Omental fat pad (tissue), 4 donors: ENCODE measurements at places on chromosomes 16 and 17.

DNA sequence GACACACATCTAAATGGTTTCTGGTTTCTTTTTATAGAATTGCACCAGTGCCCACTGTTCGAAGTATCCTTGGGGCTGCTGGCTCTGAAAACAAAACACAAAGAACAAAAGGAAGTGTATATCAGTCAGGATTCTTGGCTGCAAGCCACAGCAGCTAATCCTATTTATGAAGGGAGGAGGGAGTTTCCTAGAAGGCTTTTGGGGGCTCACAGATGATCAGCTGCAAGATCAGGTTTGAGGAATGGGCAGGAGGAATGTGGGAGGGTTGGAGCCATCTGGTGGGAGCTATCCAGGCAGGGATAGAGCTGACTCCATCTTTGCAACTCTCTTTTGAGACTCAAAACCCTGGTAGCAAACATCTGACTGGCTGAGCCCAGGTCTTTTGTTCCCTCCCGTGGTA is 118.3 kb upstream of the EEF2KMT start:
- DNase-seq: no peak

- DNase-seq: peak; percentile 70
Observed at GRCh38 chr17:43878260-43879175, 28.8 kb downstream of the MPP2 start.

GRCh38 chr17:72151565-72152386 is 31.0 kb downstream of the SOX9 start:
- DNase-seq: no peak

DNA sequence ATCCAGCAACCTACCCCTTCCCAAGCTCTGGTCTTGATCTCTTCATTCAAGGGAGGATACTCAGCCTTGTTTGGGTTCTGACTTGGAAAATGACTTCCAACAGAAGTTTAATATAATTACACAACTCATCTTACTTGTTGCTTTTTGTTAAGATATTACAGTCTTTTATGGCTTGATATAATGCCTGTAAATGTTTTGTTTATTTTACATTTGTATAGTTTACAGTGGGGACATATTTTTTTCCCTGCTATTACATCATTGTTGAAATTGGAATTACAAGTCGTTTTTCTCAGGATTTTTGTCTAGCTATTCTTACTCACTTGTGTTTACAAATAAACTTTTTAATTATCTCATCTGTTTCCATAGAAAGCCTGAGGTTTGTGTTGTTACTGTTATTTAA is 436.0 kb downstream of the CNTNAP4 start:
- no peak for DNase-seq

- no peak for DNase-seq
Observed at GRCh38 chr17:68973098-68973846, 18.1 kb upstream of the ABCA8 start.
